ENCODE measurements at places on chromosomes 13 and 19. TPM values are rescaled to one million over a fixed set of nuclear protein-coding genes. Genes with fewer than 3 reads are reported as not detected.
A peak's percentile ranks its signal among the peaks of the same experiment; 100 is the strongest.

TTC9B gene
- total RNA-seq: not detected

LAIR2 gene
- not detected for total RNA-seq

ZNF414 gene
- total RNA-seq: 3.8 TPM

DNA sequence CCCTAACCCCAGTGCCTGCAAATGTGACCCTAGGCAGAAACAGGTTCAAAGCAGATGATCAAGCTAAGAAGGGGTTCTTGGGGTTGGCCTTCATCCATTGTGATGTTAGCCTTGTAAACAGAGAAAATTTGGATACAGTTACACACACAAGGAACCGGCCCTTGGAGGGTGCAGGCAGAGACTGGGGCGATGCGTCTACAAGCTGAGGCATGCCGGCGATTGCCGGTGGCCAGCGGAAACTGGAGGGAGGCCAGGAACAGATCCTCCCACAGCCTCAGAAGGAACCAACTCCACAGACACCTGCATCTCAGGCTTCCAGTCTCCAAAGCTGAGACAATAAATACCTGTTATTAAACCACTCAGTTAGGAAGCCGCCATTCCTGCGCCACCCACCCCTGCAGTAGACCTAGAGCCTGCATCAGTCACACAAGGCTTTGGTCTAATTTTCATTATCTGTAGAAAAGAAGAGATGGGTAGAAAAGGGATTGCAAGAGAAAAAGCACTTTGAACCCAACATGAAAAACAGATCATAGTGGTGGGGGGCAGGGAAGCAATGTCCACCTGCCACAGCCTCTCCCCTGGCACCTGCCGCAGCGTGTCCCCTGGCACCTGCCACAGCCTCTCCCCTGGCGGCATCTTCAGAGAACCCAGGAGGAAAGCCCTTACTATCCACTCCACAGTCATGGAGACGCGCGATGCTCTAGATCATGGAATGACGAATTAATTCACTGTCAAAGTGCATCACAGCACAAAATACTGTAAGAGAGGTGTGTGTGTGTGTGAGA is 119.7 kb upstream of the SOX1 start:
- DNase-seq: no peak

- DNase-seq: no peak
Measured at GRCh38 chr19:43820098-43820883, 6.8 kb upstream of the ZNF283 start.

DNA sequence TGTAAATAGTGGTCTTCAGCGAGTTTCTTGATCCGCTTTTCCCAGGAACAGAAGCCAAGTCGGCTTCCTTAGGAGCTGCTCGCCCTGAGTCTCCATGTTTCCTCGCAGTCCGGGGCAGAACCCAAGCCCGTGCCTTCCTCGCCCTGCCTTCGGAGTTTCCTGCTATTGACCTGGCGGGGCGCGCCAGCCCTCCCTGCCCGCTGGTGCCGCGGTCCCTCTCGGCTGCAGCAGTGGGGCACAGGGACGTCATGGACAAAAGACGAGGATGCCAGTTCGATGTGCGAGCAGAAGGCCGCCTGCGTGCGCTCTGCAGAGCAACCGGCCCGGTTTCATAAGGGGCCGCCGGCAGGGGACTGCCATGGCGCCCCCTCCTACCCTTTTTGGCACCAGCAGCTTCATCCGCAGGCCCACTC is 156.6 kb downstream of the TM9SF2 start:
- peak; percentile 40 for DNase-seq

- no peak for DNase-seq
Measured at GRCh38 chr19:47093254-47093653, 20.3 kb downstream of the ZC3H4 start.

- DNase-seq: no peak
Measured at GRCh38 chr13:52744842-52745375, 5.3 kb upstream of the CNMD start.

DNA sequence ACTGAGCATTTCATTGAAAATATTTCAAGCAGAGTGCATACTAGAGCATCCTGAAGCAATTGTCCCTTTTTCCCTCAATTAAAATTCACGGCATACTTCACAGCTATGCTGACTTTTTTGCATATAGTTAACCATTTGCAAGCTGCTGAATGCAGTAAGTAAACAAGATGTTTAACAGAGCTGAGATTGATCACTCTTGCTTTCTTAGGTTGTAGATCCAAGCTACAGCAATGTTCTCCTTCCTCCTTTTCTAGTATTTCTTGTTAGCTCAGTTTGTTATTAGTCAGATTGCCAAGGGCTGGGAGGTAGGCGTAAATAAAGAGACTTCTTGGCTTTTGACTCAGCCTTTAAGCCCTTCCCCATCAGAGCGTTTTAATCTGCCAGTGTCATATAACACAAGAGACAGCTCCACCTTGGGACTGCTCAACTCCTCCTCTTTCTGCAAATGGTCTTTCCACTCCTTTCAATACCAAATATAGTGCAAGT is at the start of gene SLITRK6:
Gene SLITRK6, minus strand, starts transcription at position 323 of the 486 bp plus-strand sequence. CDS start 2,911 bp downstream, outside the sequence.
- DNase-seq: peak; percentile 75

DNA sequence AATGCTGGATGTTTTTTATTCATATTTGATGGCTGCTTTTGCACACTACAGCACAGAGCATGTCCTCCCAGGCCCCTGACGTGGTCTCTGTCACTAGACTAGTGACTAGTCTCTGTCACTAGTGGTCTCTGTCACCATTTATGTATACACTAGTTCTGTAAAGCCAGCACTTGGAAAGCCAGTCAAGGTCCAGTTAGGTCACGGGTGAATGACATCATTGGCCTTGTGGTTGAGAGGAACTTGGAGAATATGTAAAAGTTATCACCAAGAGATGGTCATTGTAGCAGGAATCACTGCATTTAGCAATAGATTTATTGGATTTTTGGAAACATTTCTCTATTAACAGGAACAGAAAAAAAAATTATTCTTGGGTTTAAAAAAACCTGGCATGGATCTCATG is 72.9 kb downstream of the SHISA2 start:
- no peak for DNase-seq

GRCh38 chr19:12484011-12484370 is 625 bp downstream of the ZNF709 start:
- no peak for DNase-seq

DNA sequence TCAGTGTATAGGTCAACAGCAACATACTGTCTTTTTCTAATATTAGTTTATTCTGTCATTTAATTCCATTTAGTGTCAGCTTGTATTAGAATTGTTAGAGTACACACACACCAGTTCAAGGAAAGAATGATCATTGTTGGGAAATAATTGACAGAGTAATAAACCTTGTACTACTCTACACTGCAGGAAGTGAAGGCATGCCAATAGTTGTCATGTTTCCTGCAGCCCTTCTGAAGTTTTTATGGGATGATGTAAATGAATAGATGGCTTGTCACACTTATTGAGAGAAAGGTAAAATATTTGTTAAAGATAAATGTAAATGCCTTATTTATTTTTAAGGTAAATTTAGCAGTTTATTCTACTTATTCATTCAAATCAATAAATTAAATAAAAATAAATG is 306.9 kb upstream of the KLHL1 start:
- peak; percentile 22 for DNase-seq

DNA sequence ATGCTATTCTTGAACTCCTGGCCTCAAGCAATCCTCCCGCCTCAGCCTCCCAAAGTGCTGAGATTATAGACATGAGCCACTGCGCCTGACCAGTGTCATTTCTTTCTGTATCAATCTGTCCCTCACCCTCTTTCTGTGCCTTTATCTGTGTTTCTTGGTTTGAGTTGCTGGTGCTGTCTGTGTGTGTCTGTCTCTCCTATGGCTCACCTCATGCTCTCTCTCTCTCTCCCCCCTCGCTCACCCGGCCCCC is 9.9 kb downstream of the IRF2BP1 start:
- no peak for DNase-seq
